ENCODE measurements at places on chromosomes 4 and X.

DNA sequence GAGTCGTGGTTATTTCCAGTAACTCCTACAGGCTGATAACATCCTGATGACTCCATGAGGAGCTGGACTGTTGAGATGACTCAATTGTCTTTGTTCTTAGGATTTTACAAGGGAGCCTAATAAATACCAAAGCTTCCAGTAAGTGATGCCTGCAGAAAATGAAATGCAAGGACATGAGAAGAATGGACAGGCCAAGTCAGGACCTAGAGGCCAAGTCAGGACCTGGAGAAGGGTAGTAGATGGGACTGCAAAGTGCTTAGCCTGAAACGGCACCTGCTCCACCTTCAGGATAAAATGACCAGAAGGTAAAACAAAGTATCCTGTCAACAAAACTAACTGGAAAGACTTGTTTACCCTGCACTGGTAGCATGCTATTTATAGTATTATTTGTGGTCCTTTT lies 6.4 kb upstream of the SLC10A6 start:
- DNase-seq: no peak

GRCh38 chrX:103124284-103124683 lies 31.3 kb upstream of the NXF3 start:
- no peak for DNase-seq

- DNase-seq: no peak
Observed at GRCh38 chrX:111127038-111127437, 31.0 kb downstream of the PAK3 start.

- DNase-seq: no peak
Observed at GRCh38 chrX:52031371-52031770, 37.6 kb downstream of the MAGED4B start.

- DNase-seq: no peak
Observed at GRCh38 chr4:43066415-43066814, 173.9 kb downstream of the GRXCR1 start.

- DNase-seq: no peak
Observed at GRCh38 chr4:91057871-91058270, 930.7 kb downstream of the CCSER1 start.

GRCh38 chr4:100631281-100631968 lies 113.6 kb upstream of the EMCN start:
- DNase-seq: no peak

GRCh38 chr4:1880332-1880731 lies 9.1 kb downstream of the NSD2 start:
- no peak for DNase-seq

DNA sequence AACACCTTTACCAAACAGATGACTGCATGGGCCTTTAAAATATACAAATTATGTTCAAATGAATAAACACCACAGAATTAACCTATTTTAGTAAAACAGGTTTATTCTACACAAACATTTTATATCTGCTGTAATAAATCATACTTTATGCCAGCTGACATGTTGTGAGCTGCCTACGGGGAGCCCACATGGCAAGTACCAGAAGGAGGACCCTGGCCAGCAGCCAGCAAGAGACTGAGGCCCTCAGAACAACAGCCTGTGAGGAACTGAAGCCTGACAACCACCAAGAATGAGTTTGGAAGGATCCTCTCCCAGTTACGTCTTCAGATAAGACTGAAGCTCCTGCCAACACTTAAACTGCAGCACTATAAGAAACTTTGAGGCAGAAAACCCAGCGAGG lies 377.0 kb downstream of the PDGFC start:
- no peak for DNase-seq

DNA sequence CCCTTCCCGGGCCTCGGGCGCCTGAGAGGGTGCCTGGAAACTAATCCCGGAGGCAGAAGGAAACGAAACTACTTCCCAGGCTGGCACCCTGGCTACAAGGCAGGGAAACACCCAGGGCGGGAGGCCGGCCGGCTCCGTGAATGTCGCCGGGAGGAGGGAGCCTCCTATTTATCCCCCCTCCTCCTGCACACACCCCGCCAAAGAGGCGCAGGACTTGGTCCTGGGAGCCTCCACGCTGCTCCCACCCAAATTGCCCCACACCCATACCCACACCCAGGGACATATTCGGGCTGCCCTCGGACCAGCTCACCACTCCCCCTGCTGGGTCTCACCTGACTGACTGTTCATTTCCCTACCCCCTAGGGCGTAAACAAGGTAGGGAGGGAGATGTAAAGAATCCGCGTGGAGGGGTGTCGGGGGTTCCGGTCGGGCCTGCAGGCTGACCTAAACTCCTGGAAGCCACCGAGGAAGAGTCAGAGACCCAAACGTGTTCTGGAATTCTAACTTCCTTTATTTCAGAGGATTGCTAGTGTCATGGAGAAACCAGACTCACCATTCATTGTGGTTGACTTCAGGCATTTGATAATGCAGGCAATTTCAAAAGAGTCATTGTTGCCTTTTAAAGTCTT lies at the start of gene BTC:
Gene BTC, minus strand, starts transcription at position 142 of the 629 bp plus-strand sequence. CDS start 198 bp downstream, outside the sequence.
- no peak for DNase-seq

DNA sequence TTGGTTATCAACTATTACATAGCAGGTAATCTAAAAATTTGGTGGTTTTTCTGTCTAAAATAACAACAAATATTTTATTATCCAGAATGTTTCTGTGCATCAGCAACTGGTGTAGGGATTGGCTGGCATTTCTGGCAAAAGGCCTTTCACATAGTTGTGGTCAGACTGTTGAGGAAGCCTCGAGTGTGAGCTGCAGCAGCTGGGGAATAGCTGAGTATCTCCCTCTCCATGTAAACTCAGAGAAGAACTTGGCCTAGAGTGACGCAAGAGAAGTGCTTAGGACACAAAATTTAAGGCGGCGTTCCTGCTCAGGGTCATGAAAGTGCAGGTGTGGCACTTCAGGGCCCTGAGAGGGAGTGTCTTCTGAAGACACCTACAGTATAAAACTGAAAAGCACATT lies 558.9 kb downstream of the SPOCK3 start:
- DNase-seq: no peak

DNA sequence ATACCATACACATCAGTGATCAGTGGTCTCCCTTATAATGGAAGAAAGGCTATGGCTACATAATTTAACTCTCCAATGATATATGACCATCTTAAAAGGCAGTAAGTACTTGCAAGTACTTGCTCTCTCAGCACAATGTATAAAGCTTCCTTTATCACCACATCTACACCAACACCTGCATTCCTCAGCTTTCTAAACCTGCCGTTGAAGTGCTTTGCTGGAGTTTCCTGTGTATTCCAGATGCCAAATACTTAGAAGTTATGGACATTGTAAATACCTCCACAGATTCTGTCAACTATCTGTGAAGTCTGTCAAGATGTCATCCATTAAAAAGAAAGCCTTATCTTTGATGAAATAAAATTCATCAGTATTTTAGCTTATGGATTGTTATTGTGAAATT lies 335.0 kb upstream of the GALNTL6 start:
- no peak for DNase-seq

DNA sequence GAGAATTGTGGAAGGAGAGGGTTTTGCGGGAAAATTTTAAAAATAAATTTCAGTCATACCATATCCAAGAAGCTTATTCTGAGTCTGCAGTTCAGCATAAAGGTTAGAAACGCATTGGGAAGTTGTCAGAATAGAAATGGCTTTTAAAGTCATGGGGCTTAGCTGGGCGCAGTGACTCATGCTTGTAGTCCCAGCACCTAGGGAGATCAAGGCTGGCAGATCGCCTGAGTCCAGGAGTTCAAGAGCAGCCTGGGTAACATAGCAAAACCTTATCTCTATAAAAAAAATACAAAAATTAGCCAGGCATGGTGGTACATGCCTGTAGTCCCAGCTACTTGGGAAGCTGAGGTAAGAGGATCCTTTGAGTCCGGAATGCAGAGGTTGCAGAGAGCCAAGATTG lies 3.9 kb upstream of the PLA2G12A start:
- no peak for DNase-seq

- DNase-seq: no peak
Observed at GRCh38 chr4:94871644-94872305, 114.0 kb downstream of the BMPR1B start.

DNA sequence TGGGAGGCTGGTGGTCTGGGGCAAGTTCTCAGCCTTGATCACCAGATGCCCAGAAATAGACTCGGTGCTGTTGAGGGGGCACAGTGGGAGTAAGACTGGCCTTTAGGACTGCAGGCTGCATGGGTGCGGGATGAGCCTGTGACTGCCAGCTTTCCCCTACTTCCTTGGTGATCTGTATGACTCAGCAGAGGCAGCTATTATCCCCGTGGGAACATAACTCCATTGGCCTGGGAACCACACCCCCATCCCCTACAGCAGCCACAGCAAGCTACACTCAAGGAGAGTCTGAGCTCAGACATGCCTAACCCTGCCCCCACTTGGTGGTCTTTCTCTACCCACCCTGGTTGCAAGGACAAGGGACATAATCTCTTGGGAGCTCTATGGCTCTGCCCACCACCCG lies 20.6 kb downstream of the CLIC2 start:
- DNase-seq: no peak

DNA sequence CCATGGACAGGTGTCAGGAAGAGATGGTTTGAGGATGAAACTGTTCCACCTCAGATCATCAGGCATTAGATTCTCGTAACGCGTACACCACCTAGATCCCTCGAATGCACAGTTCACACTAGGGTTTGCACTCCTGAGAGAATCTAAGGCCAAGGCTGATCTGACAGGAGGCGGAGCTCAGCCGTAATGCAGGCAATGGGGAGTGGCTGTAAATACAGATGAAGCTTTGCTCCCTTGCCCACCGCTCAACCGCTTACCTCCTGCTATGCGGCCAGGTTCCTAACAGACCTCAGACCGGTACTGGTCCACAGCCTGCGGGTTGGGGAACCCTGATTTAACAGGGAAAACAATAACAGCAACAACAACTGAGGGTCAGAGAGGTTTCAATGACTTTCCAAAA lies 2.0 kb upstream of the TEC start:
- DNase-seq: no peak

GRCh38 chr4:2290974-2291704 lies 29.2 kb upstream of the MXD4 start:
- DNase-seq: no peak

DNA sequence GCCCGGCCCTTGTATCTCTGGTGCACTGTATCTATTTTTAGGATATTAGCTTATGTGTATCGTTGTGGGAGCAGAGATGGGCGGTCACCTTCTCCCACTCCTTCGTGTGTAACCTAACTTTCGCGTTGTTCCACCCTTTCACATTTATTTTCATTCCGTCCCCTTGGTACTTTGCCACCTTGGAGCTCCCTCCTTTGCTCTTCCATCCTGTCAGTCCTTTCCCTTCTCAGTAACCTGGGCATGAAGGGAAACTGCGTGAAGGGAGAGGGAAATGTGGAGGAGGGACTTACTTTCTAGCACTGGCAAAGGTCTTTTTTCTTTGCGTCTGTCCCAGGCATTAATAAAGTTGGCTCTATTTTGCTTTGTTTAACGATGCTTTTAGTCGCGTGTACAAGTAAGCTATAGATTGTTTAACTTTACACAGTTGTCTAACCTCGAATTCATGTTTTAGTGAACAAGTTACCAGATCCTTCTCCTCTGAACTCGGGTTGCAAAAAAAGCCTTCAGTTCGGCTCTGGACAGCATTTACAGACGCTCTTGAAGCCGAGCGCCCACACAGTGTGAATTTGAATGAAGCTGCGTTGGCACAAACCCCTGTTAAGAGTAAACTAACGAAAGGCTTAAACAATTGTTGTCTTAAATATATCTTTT lies 3.9 kb downstream of the PCDH10 start:
- no peak for DNase-seq

- DNase-seq: no peak
Observed at GRCh38 chr4:74331252-74331651, 23.0 kb downstream of the EPGN start.

DNA sequence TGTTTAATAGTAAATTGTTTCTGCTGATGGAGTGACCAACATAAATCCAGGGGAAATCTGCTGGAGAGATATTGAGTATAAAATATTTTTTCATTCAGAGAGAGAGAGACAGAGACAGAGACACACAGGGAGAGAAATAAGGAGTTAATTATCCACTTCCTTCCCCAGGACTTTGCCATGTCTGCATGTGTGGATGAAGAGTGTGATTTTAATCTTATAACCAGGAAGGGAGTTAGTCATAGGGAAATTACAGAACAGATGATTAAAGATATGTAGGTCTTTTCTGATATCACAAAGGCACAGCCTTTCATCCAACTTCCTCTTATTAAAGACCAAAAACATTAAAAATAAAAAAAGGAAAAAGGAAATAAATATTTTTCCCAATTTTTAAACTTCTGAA lies 526.3 kb downstream of the SPRY1 start:
- DNase-seq: no peak

DNA sequence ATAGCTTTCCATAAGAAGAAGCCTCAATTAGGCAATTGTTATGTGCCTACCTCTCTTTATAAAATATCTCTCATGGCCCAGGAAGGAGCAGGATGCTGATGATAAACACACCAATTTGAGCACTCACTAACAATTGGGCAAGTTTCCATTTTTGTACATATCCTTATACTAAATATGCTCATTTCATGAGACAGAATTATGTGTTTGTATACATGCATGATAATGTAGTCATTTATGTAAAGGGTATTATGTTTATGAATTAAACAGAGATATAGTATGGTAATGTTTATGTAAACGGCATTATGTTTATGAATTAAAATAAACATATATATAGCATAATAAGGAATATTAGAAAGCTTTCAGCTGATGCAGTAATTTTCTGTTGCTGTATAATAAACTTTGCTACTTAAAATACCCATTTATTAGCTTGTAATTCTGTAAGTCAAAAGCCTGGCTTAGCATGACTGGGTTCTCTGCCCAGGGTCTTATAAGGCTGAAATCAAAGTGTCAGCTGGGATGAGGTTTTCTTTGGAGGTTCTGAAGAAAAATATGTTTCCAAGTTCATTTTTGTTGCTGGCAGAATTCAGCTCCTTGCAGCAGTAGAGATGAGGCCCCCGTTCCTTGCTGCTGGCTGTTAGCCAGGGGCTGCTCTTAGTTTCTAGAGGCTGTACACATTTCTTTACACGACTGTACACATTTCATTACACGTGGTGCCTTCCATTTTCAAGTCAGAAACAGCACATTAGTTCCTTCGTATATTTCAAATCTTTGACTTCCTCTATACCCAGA lies 89.0 kb downstream of the GLRA2 start:
- DNase-seq: no peak

All from activated CD4-positive, CD25-positive, alpha-beta regulatory T cell treated with anti-CD3 and anti-CD28 coated beads, Interleukin-2, amount 50 U/mL, for 72 hours (primary cell).